ENCODE measurements at places on chromosomes 5 and 9.

DNA sequence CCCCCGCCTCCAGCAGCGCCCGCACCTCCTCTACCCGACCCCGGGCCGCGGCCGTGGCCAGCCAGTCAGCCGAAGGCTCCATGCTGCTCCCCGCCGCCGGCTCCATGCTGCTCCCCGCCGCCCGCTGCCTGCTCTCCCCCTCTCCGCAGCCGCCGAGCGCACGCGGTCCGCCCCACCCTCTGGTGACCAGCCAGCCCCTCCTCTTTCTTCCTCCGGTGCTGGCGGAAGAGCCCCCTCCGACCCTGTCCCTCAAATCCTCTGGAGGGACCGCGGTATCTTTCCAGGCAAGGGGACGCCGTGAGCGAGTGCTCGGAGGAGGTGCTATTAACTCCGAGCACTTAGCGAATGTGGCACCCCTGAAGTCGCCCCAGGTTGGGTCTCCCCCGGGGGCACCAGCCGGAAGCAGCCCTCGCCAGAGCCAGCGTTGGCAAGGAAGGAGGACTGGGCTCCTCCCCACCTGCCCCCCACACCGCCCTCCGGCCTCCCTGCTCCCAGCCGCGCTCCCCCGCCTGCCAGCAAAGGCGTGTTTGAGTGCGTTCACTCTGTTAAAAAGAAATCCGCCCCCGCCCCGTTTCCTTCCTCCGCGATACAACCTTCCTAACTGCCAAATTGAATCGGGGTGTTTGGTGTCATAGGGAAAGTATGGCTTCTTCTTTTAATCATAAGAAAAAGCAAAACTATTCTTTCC is 19.3 kb downstream of the CDKN2A start:
- peak; percentile 59 for ATAC-seq

- ATAC-seq: no peak
Observed at GRCh38 chr5:81086881-81087281, 126.7 kb downstream of the RASGRF2 start.

- ATAC-seq: peak; percentile 91
Observed at GRCh38 chr5:126449751-126450271, 26.6 kb downstream of the GRAMD2B start.

DNA sequence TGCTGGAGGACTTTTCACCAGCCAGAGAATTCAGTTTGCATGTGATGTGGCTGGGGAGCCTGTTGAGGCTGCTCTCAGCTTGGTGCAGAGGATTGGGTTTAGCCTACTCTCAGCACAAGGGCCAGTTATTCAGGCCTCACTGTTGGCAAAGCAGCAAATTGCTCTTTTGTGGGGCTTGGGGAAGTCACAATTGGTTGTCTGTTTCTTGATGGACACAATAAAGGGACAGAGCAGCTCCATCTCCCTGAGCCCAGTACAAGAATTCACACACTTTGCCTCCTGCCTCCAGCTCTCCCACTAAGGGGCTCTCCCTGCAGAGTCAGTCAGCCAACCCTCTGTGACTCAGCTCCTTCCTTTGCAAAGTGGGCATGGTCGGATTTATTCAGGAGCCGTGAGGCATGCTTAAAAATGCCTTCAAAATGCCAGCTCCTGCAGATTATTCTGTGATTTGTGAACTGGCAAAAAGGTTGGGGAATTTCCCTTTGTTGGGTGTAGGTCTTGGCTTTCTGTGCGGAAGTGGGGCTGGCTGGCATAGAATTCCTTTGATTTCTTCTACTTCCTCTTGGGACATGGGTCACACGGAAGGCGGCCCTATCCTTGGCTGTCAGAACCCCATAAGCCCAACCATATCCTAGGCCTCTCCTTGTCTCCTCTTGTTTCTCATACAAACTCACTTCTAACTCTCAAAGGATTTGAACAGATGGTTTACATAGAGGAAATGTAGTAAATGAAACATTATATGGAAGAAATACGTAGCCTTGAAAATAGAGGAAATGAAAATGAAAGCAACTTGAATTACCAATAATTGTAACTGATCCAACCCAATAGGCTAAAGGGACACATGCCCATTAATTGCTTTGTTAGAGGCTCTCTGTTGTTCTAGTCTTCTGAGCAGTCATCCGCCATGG is 118.7 kb upstream of the CD180 start:
- ATAC-seq: peak; percentile 75

DNA sequence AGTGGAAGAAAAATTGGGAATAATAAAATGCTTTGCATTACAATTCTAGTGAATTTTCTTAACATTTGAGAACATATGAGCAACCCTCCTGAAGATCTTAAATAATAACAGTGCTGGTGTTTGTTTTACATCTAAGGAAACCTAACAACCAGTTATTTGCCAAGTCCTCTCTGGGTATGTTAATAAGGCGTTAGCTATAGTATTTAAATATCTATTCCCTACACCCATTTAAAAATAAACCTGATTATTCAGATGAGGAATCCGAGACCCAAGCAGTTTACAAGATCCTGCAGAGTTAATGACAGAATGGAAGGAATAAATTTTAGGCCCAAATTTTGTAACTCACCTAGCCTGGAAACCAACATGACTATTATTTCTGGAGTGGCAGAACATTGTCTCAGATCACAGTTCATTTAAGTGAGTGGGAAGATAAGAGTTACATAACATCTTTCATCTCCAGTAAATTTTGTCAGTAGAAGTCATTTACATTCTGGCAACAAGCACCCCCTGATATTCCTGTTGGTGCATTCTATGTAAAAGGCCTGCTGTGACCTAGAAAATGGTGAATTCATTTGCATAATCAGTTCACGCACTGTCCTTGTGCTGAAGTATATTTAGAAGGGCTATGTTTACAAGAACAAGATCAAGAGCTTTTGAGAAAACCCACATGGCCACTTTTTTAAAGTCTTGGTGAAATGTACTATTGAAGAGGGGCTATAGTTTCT is 148.2 kb downstream of the COX7C start:
- ATAC-seq: no peak

GRCh38 chr9:75993434-75993833 is 103.0 kb downstream of the PCSK5 start:
- ATAC-seq: no peak

- no peak for ATAC-seq
Observed at GRCh38 chr9:127395497-127396252, 1.3 kb upstream of the SLC2A8 start.

Measured in stimulated activated memory B cell treated with anti-CD40 and anti-IgM and Interleukin-4, amounts not matched to agents 10 μg/mL and 1 μg/mL and 100 μg/mL, for 72 hours (primary cell).